Activated CD4-positive, alpha-beta T cell treated with anti-CD3 and anti-CD28 coated beads for 4 hours (primary cell): ENCODE measurements at places on chromosomes 16 and 17.
A peak's percentile ranks its signal among the peaks of the same experiment; 100 is the strongest.

GRCh38 chr17:29018788-29019474, 13.1 kb upstream of the SEZ6 start:
- DNase-seq = no peak

DNA sequence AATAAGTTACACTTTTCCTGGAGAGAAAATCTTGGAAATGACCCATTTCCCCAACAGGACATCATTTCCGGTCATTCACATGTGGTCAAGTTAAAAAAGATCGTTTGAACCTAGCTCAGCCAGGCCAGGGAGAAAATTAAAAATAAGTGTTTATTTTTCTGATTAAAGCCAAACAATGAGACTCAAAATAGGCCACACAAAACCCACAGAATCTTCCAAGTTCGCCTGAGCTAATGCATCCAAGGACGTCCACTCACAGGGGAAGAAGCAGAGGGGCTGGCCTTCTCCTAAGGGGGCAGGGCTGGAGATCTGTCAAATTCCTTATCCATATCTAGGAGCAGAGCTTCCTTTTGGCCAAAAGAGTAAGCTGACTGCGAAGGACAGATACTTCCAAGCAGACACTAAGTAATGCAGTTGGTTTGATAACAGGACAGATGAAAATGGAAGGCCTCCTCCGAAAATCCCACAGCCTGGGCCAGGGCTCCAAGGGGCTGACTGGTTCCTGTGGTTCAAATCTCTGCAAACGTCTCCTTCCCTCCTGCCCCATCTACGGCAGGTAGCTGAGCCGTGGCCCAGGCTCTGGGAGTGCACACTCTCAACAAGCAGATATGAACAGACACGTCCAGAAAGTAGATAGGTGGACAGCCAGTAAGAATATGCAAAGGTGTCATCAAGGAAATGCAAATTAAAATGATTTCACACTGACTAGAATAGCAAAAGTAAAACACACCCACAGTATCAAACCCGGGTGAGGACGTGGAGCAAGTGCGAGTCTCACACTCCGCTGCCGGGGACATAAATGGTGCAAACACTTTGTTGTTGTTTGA, 98.5 kb downstream of the MRM3 start:
- DNase-seq = no peak

GRCh38 chr17:69672924-69673323, 258.4 kb downstream of the MAP2K6 start:
- DNase-seq = no peak

DNA sequence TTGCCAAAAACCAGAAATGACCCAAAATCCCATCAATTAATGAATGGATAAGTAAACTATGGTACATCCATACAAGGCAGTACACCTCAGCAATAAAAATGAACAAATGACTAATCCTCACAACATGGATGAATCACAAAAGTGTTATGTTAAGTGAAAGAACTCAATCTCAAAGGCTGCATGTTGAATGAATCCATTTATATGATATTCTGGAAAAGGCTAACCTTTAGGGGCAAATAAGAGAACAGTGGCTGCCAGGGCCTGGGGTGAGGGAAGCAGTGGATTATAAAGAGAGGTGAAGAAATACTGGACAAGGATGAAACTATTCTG, 46.1 kb upstream of the MSI2 start:
- DNase-seq = no peak

DNA sequence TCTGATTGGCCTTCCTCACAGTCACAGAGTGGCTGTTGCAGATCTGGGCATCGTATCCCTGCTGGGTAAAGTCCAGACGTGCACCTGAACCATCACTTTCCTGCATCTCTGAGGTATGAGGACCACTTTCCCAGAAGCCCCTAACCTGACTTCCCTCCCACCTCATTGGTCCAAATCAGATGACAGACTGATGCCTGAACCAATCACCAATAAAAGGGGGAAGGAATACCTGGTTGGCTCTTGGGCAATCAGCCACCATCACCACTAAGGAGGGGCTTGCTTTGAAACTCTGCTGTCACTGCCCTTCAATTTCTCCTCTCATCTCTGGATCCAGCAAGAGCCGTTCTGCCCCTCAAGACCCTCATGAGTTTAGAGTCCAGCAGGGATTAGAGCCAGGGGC, 13.6 kb upstream of the WFDC1 start:
- DNase-seq = no peak

- DNase-seq = peak; percentile 57
Measured at GRCh38 chr17:64262198-64262999, 661 bp downstream of the TEX2 start.

- no peak for DNase-seq
Measured at GRCh38 chr16:88382491-88383400, at the start of gene ZNF469. Gene ZNF469 (plus strand): TSS chr16:88382959. CDS start chr16:88427471, 44,512 bp downstream.

- no peak for DNase-seq
Measured at GRCh38 chr16:27550582-27550920, 607 bp downstream of the KATNIP start.

DNA sequence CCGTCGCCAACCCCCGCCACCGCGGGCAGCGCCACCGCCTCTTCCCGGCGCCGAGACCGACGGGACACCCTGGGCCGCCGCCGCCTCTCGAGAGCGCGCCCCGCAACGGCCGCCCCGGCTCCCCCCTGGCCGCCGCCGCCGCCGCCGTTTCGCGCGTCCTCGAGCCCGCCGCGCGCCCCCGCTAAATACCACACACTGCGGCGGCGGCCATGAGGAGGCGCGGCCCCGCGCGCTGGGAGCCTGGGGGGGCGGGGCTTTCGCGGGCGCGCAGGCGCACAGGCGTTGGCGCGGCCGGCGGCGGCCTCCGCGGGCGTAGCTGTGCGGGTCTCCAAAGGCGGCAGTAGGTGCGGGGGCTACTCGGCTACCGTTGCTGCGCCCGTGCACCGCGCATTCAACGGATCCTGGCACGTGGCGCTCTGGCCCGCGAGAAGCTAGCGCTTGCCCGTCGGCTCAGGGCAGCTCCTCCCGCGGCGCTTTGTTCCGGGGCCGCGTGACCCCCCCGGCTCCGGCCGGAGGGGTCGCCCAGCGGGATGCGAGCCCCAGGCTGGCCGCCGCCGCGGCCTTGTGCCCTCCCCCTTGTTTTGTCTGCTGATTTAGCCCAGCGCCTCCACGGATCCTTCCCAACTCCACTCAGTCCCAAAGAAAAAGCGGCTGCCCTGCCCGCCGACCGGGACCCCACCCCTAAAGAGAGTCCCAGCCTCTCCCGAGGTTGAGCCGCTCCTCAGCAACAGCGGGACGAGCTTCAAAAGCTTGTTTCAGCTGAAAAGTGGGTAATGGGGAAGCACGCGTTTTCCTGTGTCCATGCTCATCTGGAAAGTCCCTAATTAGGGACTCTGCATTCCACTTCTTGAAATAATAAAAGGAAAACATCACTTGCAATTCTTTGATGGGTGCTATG, at the start of gene SIAH1:
Gene SIAH1 (minus strand): TSS at position 161 of the 898 bp plus-strand sequence. CDS start 22,985 bp downstream, outside the sequence.
- peak; percentile 85 for DNase-seq

DNA sequence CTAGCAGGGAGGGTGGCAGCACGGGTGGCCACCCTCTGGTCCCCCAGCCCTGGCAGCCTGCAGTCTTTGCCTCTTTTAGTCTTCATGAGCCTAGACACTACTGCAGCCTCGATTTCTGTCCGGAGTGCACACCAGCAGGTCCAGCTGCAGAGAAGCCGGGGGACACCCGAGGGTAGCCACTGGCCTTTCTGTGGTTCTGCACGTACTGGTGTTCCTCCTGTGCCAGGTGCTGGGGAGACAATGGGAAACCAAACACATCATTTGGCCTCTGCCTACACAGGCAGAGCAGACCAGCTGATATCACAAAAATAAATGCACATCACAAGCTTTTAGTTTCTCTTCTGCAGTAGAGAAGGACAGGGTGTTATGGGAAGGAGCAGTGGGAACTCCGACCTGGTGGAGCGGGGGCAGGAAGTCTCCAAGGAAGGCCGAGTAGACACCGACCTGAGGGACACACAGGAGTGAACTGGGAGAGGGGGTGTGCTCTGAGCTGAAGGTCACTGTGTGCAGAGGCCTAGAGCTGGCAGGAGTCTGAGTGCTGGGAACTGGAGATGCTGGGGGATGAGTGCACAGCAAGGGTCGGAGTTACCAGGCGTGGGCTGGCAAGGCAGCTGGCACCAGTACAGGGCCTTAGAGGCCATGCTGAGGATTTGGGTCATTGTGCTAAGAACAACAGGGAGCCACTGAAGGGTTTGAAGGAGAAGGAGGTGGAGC, 23.1 kb downstream of the GPT2 start:
- no peak for DNase-seq

GRCh38 chr17:17201907-17202306, 4.2 kb downstream of the PLD6 start:
- DNase-seq = no peak

DNA sequence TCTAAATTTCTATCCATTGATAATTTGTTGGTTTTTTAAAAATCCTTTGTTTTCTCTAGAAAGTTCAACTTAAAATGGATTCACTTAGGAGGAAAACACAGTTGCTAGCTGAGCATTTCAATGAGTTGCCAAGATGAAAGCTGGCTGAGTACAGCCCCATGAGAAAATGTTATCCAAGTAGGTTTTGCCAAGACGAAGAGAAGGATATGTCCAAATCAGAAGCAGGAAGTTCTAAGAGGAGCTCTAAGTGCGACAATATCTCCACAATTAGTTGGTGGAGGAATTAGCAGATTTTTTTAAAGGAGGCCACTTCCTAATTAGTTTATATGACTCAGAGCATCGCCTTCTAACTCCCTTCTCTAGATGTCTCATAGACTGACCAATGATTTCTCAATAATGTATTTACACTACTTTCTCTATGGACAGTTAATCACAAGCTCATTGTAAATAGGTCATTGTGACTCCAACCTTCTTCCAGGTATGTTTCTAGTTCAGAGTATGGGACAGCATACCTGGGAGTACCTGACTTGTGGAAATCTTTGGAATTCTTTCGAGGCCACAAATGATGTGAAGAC, 873.3 kb upstream of the SOX9 start:
- no peak for DNase-seq
